ENCODE measurements at places on chromosomes 6 and 20. TPM values are rescaled to one million over a fixed set of nuclear protein-coding genes. Genes with fewer than 3 reads are reported as not detected.

The SLC22A7 gene
- not detected for polyA plus RNA-seq

GRCh38 chr20:40686893-40687292 is 2.1 kb downstream of the MAFB start:
- no peak for DNase-seq

The CASS4 gene
- 6.8 TPM for polyA plus RNA-seq

The PRSS35 gene
- polyA plus RNA-seq: 36.4 TPM

The CLIC5 gene
- 19.7 TPM for polyA plus RNA-seq
